ENCODE measurements at places on chromosomes 1 and 21. TPM values are rescaled to one million over a fixed set of nuclear protein-coding genes. Genes with fewer than 3 reads are reported as not detected.

DNA sequence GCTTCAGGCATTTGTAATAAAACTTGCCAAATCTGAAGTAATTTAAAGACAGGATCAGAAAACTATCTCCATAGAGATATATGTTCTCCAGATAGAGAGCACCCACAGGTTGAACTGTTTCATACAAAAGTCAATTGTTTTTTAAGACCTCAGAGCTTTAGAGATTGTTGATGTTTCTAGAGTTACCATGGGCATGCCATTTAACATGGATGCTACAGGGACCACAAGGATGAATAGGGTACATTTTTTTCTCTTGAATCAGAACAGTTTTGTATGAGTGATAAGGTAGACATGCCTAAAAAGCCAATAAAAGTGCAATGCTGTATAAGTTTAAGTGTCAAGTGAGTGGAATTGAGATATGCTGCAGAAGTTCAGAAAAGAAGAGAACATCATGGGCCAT lies 511.0 kb upstream of the CAMK1G start:
- H3K27ac ChIP-seq, result no peak overlapping the region
- no peak for DNase-seq
- no peaks in the 10 kb centered on the region for H3K27me3 ChIP-seq

GRCh38 chr1:203813581-203814341 lies 18.3 kb downstream of the ZBED6 start:
- no peak overlapping the region for H3K4me3 ChIP-seq
- H3K27ac ChIP-seq, result no peak overlapping the region
- H3K4me1 ChIP-seq, result no peaks in the 10 kb centered on the region
- DNase-seq, result no peak
- H3K36me3 ChIP-seq, result peaks cover 81% of the 10 kb centered on the region

- DNase-seq, result no peak
- H3K27me3 ChIP-seq, result no peaks in the 10 kb centered on the region
- peaks cover 44% of the 10 kb centered on the region for H3K4me1 ChIP-seq
- H3K27ac ChIP-seq, result no peak overlapping the region
These were observed 74.0 kb upstream of the RALGPS2 start for GRCh38 chr1:178650934-178651511.

The SPRR2F gene
- total RNA-seq, result not detected

The LCE1A gene
- not detected for total RNA-seq

DNA sequence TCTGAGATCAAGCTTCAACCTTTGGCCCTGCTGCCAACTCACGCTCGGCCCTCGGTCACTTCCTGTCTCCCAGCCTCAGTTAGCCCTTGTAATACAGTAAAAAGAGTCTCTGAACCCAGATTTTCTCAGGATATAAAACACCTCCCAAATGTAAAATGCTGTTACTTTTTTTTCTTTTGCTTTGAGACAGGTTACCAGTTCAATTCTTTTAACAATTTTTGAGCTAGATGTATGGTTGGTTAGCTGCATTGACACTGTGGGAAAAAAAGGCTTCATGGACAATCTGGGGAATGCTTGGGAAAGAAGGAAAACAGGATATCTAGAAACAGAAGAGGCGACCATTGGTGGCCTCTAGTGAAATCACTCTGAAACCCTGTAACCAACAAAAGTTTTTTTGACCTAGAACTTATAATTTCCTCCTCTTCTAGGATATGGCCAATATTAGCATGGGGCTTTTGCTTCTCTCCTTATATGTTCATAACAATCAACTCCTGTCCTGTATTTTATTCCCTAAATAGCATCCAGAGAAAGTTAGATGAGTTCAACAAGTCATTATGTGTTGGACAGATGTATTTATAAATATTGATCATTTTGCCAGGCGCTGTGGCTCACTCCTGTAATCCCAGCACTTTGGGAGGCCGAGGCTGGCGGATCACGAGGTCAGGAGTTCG lies 1.3 kb downstream of the CMPK1 start:
- H3K36me3 ChIP-seq, result peaks cover 9% of the 10 kb centered on the region
- H3K4me3 ChIP-seq, result no peak overlapping the region
- H3K27me3 ChIP-seq, result no peaks in the 10 kb centered on the region
- peaks cover 23% of the 10 kb centered on the region for H3K4me1 ChIP-seq
- H3K27ac ChIP-seq, result peak overlapping the region; percentile 86

DNA sequence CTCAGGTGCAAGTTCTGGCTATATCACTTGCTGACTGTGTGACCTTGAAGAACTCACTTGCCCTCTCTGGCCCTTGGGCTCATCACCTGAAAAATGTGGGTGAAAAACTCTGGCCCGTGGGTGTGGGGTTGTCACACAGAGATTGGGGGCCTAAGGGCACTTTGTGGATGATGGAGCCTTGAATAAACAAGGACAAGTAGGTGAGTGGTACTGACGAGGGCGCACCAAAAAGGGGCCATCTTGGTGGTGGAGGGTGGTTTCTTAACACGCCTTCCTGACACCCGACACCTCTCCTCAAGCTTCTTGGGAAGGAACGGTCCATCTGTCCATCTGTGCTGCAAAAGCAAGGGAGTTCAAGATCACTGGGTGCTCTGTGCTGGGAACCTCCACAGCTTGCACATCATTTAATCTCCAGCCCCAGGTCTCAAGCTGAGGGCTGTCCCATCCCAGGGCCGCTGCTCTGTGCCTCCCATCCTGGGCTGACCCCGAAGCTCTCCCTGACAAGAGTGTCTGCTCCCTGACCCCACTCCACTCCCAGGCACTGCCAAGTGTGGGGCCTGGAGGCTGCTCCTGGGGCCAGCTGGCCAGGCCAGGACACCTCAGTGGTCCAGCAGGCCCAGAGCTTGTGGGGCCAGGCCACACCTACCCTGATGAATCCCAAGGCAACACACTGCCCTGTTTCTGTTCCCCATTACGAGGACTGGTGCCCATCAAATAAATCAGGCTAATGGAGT lies 97.3 kb downstream of the GLIS1 start:
- no peak for DNase-seq
- H3K27ac ChIP-seq, result no peak overlapping the region
- H3K36me3 ChIP-seq, result no peaks in the 10 kb centered on the region
- no peak overlapping the region for H3K4me3 ChIP-seq
- no peaks in the 10 kb centered on the region for H3K4me1 ChIP-seq

- no peak overlapping the region for H3K4me3 ChIP-seq
- H3K36me3 ChIP-seq, result peaks cover 46% of the 10 kb centered on the region
- DNase-seq, result no peak
- no peak overlapping the region for H3K27ac ChIP-seq
- no peaks in the 10 kb centered on the region for H3K27me3 ChIP-seq
These were observed 4.9 kb downstream of the TRAPPC3 start for GRCh38 chr1:36144413-36144812.

DNA sequence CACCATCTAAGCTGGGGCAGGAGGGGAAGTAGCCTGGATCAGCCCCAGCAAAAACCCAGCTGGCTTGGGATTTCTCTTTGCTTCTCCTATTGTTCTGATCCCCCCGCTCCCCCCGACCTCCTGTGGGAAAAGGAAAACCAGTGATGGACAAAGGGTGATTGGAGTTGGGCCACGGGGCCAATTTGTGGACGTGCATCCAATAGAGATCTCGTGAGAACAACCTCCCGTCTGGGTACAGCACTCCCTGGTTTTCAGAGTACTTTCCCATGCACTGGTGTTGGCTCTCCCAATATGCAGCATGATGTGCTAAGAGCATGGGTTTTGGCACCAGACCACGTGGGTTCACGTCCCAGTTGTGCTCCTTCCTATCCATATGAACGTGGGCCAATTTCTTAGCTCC lies 9.0 kb downstream of the BLACAT1 start:
- peak overlapping the region; percentile 100 for H3K4me3 ChIP-seq
- DNase-seq, result no peak
- H3K27ac ChIP-seq, result peak overlapping the region; percentile 98
- H3K27me3 ChIP-seq, result no peaks in the 10 kb centered on the region

The S100A4 gene
- 20.5 TPM for total RNA-seq

GRCh38 chr1:14630986-14631385 lies 32.5 kb downstream of the KAZN start:
- H3K36me3 ChIP-seq, result no peaks in the 10 kb centered on the region
- no peak overlapping the region for H3K27ac ChIP-seq
- H3K4me3 ChIP-seq, result no peak overlapping the region
- H3K27me3 ChIP-seq, result no peaks in the 10 kb centered on the region

DNA sequence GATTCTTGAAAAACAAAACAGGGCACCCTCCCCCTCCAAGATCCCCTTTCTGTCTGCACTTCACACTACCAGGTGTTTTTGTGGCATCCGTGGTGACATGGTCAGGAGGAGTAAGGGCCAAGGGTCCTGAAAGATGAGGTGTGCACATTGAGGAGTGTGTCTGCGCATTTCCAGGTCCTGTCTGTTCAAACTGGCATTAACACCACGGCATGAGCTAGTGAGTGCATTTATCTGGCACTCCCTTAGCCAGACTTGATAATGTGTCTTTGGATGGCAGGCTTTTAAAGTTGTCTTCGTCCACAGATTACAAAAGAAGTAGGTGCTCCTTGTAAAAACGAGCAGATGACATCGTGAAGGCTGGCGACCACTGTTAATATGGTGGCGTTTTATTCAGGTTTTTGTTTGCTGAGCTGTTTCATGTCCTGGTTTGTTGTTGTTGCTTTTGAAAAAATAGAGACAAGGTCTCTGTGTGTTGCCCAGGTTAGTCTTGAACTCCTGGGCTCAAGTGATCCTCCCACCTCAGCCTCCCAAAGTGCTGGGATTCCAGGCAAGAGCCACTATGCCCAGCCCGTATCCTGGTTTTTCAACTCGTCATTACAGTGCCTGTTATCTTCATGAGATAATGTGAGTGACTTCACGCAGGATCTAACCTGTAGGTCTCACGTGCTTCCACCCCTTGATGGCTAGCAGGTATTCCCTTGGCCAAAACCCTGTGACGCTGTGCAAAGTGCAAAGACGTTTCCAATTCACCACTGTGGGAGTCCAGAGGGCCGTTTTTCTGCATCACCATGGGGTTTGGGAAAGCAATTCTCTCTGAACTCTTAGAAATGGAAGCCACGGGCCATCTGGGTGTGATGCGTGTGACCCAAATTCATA lies 4.2 kb downstream of the TMEM51 start:
- H3K27me3 ChIP-seq, result no peaks in the 10 kb centered on the region
- peak overlapping the region; percentile 77 for H3K4me3 ChIP-seq
- peaks cover 51% of the 10 kb centered on the region for H3K4me1 ChIP-seq

The ATP6V1G3 gene
- not detected for total RNA-seq

The RASSF5 gene
- total RNA-seq, result 6.1 TPM

DNA sequence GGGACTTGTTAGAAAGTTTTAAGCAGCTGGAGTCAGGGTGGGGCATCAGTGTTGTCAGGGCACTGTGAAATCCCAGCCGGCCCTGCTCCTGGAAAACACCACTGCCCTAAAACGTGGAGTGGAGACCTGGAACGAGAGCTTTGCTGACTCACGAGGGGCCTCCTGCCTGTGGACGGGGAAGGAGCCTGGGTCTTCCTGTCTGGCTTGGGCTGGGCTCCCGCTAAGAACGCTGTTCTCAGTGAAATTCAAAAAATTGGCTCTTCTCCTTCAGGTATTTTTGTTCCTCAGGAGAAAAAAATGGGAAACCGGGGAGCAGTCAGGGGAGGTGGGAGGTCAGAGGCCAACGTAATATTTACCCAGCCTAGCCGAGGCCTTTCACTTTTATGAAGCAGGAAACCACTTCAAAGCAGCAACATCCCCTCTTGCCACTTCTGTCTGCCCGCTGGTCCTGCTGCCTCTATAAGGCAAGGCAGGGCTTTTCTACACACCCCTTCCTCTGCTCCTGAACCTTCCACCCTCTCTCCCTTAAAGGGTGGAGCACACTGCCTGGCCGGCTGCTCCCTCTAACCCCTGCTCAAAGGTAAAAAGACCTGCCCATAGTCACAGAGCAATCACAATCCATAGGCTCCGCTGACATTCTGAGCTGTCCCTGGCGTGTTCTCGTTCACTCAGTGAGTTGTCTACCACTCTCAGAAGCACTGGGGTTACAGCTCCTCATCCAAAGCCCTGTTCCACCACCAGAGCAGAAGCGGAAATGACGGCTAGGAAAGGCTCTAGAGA lies 8.0 kb downstream of the PLXNA2 start:
- H3K36me3 ChIP-seq, result no peaks in the 10 kb centered on the region
- no peaks in the 10 kb centered on the region for H3K27me3 ChIP-seq
- no peak overlapping the region for H3K4me3 ChIP-seq
- peaks cover 33% of the 10 kb centered on the region for H3K4me1 ChIP-seq

- peaks cover 28% of the 10 kb centered on the region for H3K36me3 ChIP-seq
- no peak overlapping the region for H3K4me3 ChIP-seq
- no peak for DNase-seq
- no peak overlapping the region for H3K27ac ChIP-seq
- H3K4me1 ChIP-seq, result no peaks in the 10 kb centered on the region
These were observed 14.4 kb downstream of the NOC2L start for GRCh38 chr1:944341-945325.

DNA sequence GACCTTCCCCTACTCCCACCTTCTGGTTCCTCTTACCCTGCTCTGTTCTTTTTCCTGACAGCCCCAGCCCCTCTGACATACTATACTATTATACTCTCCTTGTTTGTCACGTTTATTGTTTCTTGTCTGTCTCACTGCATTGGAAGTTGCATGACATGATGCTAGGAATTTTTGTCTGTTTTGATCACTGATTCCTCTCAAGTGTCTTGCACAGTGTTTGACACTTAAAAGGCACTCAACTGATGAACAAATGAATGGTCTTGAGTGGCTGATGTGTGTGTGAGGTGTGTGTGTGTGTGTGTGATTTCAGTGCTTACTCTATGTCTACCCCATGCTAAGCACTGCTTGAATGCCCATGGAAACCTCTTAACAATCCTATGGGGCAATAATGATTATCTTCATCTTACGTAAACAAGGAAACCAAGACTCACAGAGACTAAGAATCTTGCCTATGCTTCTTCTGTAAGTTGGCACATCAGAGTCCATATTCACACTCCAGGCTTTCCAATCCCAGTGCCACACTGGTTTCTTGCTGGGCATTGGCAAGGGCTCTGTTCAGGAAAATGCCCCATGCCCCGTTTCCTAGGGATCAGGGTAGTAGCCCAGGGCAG lies 59.7 kb downstream of the ATP1A1 start:
- H3K4me3 ChIP-seq, result peak overlapping the region; percentile 20
- no peaks in the 10 kb centered on the region for H3K36me3 ChIP-seq
- no peak for DNase-seq
- peaks cover 38% of the 10 kb centered on the region for H3K4me1 ChIP-seq
- no peaks in the 10 kb centered on the region for H3K27me3 ChIP-seq

The ANKRD45 gene
- not detected for total RNA-seq

The B3GALT2 gene
- total RNA-seq, result not detected

GRCh38 chr1:175209493-175209921 lies 16.9 kb upstream of the KIAA0040 start:
- peaks cover 14% of the 10 kb centered on the region for H3K4me1 ChIP-seq
- H3K4me3 ChIP-seq, result no peak overlapping the region
- H3K27ac ChIP-seq, result no peak overlapping the region
- DNase-seq, result no peak

Data from Calu3 (cell line).